ENCODE measurements at places on chromosomes 11 and 22.

GRCh38 chr22:46102752-46103151 lies 47.6 kb upstream of the PPARA start:
- DNase-seq = no peak

GRCh38 chr11:131875611-131876010 lies 505.2 kb downstream of the NTM start:
- no peak for DNase-seq

DNA sequence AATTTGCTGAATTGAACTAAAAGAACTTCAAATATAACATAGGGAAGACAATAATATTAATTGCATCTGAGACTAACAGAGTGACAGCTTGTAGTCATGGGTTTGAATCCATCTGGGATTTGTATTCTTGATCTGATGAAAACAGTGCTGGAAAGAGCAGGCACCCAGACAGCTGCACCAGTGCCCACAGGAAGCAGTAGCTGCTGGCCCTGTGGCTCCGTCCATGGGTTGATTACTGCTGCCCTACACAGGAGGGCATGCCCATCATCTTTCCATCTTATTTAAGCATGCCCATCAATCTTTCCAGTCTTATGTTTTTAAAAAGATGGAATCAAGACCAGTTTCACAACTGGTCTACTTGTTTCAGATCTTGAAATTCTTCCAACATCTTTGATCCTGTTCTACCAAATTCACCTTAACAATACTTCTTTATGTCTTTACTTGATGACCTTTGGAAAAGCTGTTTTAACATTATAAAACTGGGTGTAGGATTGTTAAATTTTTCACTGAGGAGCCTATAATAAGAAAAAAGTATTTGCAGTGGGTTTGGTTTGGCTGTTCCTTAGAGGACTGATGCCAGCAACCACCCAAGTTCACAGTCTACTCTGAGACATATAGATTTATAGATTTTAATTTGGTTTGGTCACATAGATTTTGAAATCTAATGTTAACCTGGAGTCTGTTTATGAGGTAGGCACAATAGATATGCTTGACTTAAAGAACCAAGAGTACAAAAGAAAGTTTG lies 761 bp upstream of the NXPE4 start:
- DNase-seq = no peak

DNA sequence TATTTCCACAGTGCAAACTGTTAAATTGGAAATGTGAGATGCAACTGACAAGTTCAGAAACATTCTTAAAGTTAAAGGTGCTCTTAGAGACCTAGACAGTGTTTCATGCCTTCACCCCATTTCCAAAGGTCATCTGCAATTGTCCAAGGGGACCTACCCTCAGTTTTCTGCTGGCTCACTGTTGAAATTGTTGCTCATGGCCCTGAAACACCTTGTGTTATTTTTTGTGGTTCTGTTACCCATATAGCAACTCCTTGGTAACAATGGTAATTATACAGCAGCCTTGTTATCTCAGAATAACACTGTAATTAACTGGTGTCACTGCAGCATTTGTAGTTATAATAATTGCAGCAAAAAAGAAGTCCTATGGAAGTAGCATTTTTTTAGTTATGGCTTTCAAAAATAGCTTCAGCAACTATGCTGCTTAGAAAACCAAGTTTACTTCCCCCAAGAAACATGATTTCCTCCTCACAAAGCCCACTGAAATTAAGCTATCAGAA lies 49.2 kb upstream of the CCDC34 start:
- DNase-seq = no peak

- no peak for DNase-seq
Observed at GRCh38 chr11:34977089-34977912, 60.9 kb downstream of the PDHX start.

DNA sequence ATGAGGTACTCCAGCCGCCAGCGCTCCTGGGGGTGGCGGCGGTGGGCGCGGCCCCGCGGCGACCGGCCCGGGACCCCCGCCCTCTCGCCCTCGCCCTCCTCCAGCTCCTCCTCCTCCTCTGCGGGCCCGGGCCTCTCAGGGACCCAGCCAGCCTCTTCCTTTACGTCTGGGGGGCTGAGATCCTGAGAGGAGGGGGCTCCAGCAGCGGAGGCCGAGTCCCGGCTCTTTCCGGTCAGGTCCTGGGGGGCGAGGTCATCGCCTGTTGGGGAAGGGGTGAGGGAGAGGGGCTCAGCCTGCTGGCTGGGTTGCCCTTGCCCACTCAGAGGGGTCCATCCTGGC lies 4.3 kb downstream of the ZFTA start:
- DNase-seq = no peak

DNA sequence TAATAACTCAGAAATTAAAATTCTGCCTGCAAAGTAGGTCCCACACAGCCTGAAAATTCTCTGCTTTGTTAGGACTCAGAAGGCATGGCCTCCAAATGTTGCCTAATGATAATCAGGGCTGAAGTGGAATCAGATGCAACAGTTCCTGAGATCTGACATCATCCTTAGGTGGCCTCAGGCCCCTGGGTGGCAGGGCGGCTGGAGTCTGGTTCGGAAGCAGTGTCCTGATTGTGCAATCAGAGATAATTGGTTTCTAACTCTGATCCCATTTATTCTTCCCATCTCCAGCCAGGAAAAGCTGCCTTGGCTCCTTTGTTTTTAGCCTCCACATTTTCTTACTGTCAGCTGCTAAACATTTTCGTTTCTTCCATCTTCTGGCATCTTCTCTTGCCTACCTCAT lies 399.3 kb downstream of the OPCML start:
- no peak for DNase-seq
